ENCODE measurements at places on chromosomes 16 and 17. TPM values are rescaled to one million over a fixed set of nuclear protein-coding genes. Genes with fewer than 3 reads are reported as not detected.

- no peak for DNase-seq
Measured at GRCh38 chr16:87309620-87310525, 7.3 kb downstream of the C16orf95 start.

DNA sequence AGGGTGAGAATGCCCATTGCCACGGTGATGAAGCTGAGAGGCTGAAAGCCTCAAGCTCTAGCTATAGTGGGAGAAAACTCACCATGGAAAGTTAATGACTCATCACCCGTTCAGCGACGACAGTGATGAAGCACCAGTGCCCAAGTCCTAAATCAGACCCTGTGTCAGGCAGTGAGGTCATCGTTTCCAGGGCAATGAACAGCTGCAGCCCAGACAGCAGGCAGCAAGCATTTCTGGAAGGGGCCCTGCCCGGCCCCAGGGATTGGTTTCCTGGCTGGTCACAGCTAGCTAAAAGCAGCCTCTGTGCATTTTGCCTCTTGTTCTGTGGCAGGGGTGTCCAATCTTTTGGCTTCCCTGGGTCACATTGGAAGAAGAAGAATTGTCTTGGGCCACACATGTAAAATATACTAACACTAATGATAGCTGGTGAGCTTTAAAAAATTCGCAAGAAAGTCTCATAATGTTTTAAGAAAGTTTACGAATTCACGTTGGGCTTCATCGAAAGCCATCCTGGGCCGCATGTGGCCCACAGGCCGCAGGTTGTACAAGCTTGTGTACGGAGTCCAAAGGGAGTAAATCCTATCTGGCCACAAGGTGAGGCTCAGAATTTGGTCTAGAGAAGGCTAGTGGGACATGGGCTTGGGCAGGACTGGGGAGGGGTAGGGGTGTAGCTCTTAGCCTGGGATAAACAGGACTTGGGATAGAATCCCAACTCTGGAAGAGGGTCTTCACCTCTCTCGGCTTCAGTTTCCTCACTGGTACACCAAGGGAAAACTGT is 40.6 kb downstream of the MIS12 start:
- peak; percentile 34 for DNase-seq

Gene SSTR5
- polyA plus RNA-seq: not detected

DNA sequence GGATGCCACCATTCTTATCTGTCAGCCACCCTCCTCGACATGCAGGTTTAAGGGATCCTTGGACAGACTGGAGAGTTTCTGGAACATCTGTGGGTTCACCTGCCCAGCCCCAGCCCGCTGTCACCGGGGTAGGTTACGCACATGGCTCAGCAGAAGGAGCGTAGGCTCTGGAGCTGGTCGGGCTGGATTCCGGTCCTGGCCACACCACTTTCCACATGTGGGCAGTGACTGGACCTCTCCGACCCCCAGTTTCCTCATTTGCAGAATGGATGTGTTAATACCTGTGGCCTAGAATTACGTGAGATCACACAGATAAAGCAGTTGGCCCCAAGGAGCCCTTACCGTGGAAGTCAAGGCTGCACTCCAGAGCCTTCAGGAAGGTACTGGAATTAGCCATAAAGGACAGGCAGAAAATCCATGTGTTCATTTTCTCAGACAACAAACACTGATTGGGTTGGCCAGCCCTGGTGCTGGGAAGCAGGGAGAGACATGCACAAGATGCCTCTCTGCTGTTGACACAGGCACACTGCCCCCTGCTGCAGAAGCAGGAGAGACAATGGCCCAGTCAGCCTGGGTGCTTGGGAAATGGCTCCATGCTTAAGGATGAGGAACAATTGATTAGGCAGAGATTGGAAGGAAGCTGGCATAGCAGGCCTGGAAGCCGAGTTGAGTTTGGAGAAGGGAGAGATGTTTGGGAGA is 58.8 kb downstream of the SF3B3 start:
- no peak for DNase-seq

DNA sequence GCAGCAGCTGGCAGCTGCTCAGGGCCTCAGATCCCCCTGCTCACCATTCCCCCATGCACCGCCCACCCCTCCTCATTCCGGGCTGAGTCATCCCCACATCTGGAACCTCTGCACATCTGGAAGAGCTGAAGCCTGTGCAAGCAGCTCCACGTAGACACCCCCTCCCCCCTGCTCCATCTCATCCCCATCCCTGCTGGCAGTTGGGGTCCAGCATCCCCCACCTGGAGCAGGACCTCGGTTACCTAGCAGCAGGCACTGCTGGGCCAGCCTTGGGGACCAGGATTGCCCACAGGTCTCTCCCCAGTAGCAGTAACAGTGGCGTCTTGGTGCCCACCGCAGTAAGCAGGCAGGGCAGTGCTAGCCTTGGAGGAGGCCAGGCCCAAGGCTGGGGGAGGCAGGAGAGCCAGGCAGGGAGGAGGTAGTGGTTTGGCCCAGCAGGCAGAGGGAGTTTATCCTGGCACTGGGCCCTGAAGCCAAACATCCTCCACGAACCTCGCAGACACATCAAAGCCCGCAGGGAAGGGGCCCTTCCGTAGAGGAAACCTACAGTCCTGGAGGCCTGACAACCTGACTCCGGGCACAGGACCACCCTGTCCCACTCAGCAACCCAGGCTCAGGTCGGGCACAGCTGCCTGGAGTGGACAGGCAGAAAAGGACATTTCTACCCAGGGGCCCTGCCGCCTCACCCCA is 7.7 kb upstream of the TMEM92 start:
- no peak for DNase-seq

DNA sequence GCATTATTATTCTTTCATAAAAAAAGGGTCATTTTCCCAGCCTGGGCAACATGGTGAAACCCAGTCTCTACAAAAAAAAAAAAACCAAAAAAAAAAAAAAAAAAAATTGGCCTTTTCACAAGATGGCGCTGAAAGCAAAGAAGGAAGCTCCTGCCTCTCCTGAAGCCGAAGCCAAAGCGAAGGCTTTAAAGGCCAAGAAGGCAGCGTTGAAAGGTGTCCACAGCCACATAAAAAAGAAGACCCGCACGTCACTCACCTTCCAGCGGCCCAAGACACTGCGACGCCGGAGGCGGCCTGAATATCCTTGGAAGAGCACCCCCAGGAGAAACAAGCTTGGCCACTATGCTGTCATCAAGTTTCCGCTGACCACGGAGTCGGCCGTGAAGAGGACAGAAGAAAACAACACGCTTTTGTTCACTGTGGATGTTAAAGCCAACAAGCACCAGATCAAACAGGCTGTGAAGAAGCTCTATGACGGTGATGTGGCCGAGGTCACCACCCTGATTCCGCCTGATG is 4.9 kb upstream of the PGAP6 start:
- DNase-seq: no peak

DNA sequence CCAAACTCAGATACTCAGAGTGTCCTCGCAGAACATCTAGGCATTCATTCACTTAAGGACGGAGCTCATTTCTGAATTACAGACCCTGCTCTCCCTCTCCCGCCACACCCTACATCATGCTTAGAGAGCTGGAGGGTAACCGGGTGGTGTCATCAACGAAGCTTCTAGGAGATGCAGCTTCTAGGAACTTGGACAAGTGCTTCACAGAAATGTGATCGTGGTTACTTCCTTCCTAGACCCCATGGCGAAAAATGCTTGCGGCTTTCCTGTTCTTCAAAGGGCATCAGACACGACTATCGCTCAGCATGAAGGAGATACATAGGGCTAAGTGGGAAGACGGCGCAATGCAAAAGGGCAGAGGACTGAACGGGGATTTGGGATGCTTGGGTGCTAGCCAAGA is 126.8 kb downstream of the ZFHX3 start:
- no peak for DNase-seq

- DNase-seq: no peak
Measured at GRCh38 chr17:14298221-14298946, 2.5 kb upstream of the HS3ST3B1 start.
